ENCODE measurements at places on chromosomes 3 and 15.

DNA sequence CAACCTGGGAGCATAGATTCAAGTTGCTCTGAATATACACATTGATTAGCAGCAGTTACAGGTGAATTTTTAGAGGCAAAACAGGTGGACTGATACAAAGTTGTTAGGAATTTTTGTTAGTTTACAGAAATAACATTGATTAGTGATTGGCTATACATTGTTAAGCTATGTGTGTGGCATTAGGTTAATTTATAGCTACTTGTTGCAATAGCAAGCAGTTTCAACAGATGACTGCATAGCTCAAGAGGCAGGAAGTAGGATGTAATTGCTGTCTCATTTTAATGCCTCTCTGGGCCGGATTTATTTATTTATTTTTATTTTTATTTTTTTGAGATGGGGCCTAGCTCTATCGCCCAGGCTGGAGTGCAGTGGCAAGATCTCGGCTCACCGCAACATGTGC is 99.7 kb downstream of the TCF12 start:
- no peak for DNase-seq

DNA sequence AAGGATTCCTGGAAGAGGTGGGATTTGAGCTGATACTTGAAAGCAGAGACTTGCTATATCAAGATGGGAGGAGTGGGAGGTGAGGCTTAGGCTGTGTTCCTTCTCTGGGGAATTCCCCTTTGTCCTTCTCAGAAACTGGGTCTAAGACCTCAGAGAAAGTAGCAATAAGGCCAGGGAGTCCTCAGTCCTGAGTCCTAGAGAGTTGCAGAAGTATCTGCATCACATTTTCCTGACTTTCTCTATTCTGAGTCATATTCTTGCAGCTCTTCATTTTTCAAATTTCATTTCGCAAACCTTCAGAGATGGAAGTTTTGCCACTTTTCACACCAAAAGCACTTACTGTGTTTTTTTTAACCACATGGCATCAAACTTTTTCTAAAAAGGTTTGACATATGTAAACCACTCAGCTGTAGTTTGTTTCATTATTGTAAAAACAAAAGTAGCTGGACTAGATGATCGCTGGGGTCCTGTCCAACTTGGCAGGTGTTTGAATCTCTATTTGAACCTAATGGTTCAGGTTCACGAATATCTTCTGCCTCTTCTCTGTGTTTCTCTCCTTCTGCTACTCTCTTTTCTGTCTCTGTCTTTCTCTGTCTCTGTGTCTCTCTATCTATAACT is 21.3 kb downstream of the COLQ start:
- no peak for DNase-seq

DNA sequence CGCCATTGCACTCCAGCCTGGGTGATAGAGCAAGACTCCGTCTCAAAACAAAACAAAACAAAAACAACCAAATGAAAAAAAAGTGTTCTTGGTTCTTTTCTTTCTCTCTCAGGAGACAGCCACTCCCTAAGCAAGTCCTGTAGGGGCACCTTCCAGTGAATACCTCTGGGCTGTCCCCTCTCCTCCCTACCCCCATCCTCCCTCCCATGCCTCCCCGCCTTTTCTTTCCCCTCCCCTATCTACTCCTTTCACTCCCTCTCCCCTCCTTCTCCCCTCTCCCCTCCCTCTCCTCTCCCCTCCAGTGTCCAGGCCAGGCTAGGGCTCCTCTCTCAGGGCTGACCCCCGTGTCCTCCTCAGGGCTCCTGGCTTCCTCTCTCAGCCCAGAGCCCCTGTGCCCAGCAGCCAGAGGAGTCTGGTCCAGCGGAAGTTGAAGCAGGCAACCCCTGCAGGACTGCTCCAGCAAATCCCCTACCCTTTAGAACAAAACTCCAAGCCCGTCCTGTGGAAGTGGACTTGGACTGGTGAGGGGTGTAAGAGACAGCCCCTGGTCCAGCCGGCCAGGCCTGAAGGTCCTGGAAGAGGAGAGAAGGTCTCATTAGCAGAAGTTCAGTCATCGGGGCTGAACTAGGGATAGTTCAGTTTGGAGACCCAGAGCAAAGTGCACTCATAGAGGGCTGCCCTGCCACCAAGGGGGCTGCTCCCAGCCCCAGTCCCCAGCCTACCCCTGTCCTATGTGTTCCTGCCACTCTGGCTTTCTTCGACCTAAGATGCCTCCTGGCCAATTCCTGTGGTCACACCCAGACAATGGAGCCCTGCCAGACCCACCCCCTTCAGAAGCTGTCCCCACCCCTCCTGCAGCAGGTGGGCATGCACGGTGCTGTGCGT is 79.8 kb upstream of the IQSEC1 start:
- no peak for DNase-seq

GRCh38 chr15:48688493-48688892 is 43.0 kb upstream of the FBN1 start:
- DNase-seq, result no peak

GRCh38 chr15:39869254-39869653 is 50.8 kb downstream of the GPR176 start:
- DNase-seq, result no peak

GRCh38 chr3:49711489-49711888 is 8.0 kb downstream of the AMIGO3 start:
- no peak for DNase-seq

GRCh38 chr3:108602249-108602934 is 12.9 kb downstream of the DZIP3 start:
- DNase-seq, result no peak

- no peak for DNase-seq
Observed at GRCh38 chr3:171133337-171133736, 106.8 kb upstream of the SLC2A2 start.

DNA sequence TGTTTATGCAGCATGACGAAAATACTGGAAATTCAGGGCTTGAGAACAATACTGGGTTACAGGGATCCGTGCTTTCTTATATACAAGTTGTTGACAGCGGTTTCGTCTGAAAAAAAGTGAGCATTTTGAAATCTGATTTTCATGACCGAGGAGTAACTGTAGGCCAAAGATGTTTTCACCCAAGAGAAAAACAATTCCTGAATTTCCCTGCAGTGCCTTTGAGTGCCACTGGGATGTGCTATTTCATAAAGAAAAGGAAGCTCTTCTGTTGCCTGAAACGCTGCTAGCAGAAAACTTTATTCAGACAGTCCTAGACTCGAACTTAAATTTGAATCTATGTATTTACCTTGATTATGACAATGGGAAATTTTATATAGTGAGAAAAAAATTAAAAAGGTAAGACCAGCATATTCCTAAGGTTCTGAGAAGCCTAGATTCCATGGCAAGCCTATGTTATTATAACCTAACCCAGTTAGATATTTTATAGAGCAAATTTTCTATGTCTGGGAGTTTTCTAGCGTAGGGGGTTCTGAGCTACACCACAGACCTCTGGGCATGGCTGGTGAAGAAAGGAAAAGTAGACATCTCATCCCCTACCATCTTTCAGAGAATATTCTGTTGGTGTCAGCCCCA is 30.2 kb downstream of the KCNAB1 start:
- peak; percentile 73 for DNase-seq

DNA sequence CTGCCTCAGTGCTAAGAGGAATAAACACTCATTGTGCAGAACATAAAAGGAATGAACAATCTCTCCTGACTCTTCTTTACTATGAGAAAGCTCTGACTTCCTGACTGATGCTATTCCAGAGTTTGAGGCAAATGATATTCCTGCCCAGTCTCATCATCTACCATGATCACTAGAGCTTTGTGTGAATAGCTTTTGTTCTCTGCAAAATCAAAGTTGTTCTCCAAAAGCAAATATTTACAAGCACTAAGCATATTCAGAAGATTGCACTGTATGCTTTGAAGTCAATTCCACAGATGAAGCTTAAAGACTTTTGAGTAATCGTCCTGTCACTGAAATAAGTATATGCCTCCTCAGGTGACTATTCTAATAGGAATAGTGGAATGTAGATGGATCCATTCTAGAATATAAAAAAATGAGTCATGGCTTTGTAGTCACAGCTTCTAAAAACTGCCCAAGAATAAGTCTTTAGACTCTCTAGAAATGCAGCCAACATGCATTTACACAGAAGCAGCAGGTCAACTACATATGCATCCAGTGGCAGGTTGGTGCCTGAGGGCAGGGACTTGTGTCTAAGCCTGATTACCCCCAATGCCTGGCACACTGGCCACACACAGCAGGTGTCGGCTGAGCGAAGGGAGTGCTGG is 34.6 kb downstream of the TNFAIP8L3 start:
- DNase-seq, result no peak

GRCh38 chr3:38097446-38098375 is 39.2 kb downstream of the ACAA1 start:
- no peak for DNase-seq

GRCh38 chr3:71510510-71510909 is 73.0 kb downstream of the FOXP1 start:
- DNase-seq, result no peak

DNA sequence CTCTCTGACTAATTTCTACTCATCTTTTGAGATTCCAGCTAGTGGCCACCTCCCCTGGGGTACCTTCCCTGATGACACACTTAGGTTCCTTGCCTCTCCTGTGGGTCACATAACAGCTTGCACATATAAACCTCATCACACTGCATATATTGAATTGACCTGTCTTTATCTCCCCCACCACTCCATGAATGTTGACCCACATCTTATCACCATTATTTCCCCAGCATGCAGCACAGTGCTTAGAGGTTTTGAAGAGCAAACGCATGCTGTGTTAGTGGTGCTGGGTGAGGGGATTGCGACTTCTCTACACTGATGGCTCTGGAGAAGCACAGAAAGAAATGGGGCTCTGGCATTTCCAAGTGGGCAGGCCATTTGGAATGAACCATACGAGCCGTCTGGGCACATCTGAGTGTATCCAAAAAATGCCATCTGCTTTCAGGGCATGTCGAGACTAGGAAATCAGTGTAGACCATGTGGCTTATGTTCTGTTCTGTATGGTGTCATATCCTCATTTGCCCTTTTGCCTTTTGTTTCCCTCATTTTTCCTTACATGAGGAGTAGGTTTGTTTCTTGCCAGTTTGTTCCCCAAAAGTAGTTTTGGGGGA is 333.2 kb upstream of the TRIM42 start:
- DNase-seq, result no peak

GRCh38 chr3:161386991-161387770 is 15.9 kb upstream of the SPTSSB start:
- DNase-seq, result no peak

- DNase-seq, result no peak
Observed at GRCh38 chr15:69973102-69973714, 124.5 kb downstream of the TLE3 start.

DNA sequence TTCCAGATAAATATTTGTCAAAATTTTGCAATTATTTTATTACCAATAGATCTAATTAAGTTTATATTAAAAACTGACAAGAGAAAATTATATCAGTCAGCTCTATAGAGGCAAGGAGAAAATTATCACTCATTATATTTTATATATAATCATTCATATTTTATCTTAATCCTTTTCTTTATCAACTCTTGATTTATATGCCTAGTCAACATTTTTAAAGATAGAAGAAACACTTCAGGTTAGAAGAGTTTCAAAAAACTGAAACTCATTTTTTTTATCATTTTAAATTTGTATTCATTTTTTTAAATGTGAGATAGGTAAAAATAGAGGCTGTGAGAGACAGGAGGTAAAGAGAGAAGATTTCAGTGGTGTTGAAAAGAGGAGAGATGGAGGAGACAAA is 217.3 kb upstream of the P2RY1 start:
- DNase-seq, result no peak

DNA sequence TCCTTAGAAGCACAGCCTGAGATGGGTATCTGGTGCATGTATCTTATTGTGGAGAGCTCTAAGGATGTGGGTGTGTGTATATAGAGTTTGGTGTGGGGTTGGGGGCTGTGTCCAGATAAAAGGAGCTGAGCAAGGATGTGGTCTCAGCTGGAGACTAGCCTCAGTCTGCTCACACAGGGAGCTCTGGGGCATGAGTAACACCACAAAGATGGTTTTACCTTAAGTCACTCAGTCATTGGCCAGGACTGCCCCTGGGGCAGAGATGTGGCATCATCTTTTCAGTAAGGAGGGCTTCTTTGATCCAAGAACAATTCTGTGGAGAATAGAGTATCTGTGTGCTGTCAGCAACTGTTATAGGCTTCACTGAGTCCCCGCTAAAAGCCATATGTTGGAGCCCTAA is 163.4 kb upstream of the NUDT16 start:
- DNase-seq, result no peak

GRCh38 chr3:53361852-53362251 is 14.5 kb upstream of the DCP1A start:
- no peak for DNase-seq

- DNase-seq, result no peak
Observed at GRCh38 chr3:113249111-113249510, 37.8 kb downstream of the BOC start.

DNA sequence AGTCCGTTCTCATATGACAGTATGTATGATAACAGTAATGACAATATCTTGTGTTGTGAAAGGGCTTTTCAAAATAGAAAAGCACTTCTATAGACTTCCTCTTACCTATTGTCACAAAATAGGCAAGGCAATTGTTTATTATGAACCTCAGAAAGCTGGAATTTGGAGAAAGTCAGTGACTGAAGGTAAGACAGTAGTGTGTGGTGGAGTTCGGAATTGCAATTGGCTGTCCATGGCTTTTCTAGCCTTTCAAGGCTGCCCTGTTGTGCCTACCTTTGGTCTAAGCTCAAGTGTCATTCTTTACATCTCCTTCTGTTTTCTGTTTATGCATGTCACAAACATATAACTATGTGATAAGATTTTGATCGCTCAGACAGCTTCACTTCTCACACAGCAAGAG is 219.3 kb upstream of the NR2E3 start:
- DNase-seq, result no peak

DNA sequence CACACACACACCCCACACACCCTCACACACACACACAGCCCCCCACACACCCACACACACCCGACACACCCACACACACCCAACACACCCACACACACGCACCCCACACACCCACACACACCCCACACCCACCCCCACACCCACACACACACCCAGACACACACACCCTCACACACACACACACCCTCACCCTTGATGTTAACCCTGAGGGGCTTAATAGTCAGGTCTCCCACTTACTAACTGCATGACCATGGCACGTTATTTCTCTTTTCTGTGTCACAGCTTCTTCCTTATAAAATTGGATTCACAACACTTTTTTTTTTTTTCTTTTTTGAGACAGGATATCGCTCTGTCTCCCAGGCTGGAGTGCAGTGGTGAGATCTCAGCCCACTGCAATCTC is 2.8 kb downstream of the GRM2 start:
- no peak for DNase-seq

- no peak for DNase-seq
Observed at GRCh38 chr3:35307296-35307695, 332.0 kb upstream of the ARPP21 start.

DNA sequence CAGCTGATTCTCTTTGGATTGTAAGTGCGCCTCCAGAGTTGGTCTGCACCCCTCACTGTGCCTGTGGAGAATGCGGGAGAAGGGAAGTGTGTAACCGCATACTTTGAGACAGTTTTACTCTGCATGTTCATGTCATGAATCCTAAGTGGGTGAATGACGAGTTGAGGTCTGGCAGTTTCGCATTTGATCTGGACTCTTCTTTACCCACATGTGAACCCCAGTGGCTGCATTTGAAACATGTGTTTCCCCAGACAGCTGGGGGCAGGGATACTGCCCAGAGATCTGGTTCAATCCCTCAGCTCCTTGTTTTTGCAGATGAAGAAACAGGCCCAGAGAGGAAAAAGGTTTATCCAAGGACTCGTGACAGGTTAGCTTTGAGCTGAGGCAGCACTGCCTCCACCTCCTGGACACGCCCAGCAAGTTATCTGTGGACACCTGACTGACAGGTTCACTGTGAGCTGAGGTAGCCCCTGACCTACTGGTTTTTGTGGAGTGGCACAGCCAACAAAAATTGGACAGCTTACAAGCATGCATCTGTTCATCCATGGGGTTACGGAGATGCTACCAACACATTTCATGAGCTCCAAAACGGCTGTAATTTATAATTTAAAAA is 207.3 kb downstream of the XXYLT1 start:
- DNase-seq, result no peak

GRCh38 chr3:128082546-128082945 is 30.3 kb downstream of the SEC61A1 start:
- no peak for DNase-seq

Data from NCI-H2107 (cell line).